Pancreas (tissue), 10 donors: ENCODE measurements at places on chromosomes 3 and 15. TPM values are rescaled to one million over a fixed set of nuclear protein-coding genes. Genes with fewer than 3 reads are reported as not detected.

GNAT1 gene
- total RNA-seq: not detected

PLCH1 gene
- 2.4 TPM for total RNA-seq

DNA sequence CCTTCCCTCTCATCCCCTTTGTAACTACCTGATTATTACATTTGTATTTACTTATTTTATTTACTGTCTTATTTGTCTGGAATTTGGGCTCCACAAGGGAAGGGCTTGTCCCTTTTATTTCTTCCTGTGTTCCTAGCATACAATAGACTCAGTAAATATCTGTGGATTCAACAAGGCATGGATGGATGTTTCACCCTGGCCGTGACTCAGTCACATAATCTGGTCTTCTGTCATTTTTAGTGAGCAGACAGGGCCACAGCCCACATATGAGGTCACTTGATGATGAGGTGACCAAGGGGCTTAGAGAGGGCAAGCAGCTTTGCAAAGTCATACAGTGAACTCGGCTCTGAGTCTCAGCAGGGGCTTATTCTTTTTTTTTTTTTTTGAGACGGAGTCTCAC, 7.8 kb upstream of the DAG1 start:
- DNase-seq: no peak

DNA sequence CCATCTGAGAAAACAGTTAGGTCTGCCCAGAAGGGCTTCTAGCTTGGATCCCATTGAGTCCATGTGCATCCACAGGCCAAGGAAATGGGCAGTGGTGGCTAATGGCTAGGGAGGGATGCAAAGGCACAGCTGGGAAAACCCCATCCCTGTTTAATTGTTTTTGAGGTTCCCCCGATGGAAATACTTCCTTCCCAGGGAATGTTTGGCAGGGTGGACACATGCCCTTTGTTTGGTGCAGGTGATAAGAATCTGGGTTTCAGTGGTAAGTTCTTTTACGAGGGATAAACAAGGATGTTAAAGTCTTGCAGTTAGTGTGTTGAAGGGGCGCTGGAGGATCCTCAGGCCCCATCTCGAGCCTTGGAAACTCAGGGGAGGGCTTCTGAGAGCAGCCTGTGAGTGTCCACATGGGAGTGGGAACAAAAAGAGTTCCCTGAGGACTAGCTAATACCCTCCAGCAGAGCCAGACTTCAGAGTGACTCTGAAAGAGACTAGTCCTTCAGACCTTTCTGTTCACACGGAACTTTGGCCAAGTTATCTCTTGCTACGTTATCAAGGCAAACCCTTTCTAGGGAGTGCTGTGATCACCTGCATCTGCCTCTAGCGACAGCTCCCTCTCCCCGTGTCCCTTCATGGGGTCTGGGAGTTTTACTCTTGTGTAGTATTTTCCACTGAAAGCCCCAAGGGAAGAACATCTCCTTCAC, 17.4 kb downstream of the PTPRG start:
- DNase-seq: no peak
